NCI-H345 (cell line): ENCODE measurements at places on chromosomes 11 and 22.

- no peak for DNase-seq
Measured at GRCh38 chr11:134230339-134230738, 5.9 kb downstream of the VPS26B start.

GRCh38 chr11:93155738-93156137, 42.1 kb downstream of the SLC36A4 start:
- DNase-seq, result no peak

DNA sequence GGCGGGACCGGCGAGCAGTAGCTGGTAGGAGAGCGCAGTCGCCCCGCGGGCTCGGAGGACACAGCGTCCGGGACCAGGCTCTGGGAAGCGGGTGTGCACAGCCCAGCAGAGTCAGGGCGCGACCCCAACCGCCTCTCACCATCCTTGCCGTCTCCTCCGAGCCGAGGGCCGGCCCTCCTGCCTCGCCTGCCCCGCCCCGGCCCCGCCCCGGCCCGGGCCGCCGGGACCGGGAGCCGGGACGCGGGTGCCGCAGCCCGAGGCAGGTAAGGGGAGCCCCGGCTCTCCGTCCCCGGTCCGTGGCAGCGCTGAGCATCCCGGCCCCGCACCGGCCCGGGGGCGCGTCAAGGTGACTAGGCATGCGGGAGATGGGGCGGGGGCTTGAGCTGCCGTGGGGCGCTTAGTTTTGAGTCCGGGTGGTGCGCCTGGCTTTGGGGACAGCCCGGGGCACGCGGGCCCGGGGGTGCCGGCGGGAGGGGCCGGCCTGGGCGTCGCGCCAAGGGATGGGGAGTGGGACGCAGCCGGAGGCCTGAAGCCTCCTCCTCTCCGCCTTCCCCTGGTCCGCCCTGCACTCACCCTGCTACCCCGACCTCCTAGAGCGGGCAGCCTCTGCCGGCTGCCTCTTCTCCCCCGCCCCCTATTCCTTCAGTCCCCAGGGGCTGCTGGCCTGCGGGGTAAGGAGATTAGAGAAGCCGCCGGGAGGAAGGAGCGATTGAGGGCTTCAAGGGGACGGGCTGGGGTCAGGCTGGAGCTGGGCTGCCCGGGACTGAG, at the start of gene ABCG4:
ABCG4 (plus strand) TSS at position 35 of the 768 bp plus-strand sequence. CDS start 914 bp downstream, outside the sequence.
- peak; percentile 25 for DNase-seq

DNA sequence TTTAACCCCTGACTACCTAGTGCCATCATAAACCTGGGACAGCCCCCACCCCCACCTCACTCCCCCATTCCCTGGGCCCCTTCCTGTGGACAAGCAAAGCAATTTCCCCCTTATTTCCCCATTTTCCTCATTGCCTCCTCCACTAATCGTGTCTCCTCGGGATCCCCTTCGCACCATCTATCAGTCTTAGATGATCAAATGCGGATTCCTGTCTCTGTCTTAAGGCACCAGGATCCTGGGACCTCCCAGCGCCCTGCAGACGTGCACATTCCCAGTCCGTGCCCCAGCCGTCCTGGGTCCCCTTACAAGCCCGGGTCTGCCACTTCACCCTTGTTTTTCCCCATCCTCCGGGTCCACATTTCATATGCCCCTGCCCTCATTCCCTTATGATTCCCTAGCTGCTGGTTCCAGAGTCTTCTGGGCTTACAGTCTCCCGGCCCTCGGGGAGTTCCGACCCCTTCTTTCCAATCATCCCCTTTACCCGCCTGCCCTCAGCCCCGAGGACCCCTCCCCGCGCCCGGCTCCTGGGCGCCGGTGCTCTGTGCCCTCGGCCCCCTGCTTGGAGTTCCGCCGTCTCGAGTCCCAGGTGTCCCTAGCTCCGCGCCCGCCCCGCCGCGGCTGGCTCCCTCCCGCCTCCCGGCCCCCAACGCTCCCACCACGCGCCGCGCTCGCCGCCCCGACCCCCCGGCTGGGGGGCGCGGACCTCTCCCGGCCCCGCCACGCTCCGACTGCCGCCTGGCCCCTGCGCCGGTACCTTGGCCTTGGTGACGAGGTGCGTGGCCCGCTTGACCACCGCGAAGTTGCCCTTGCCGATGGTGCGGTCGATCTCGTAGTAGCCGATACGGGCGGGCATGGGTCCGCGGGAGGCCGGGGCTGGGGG, 599 bp downstream of the SIK3 start:
- DNase-seq, result peak; percentile 21

GRCh38 chr11:118434553-118435289, 1.6 kb upstream of the KMT2A start:
- DNase-seq, result peak; percentile 54

- no peak for DNase-seq
Measured at GRCh38 chr11:116030697-116031331, 526.6 kb upstream of the CADM1 start.

- no peak for DNase-seq
Measured at GRCh38 chr11:118612378-118612777, 5.0 kb downstream of the PHLDB1 start.

- no peak for DNase-seq
Measured at GRCh38 chr11:81987829-81988472, 745.7 kb downstream of the FAM181B start.

DNA sequence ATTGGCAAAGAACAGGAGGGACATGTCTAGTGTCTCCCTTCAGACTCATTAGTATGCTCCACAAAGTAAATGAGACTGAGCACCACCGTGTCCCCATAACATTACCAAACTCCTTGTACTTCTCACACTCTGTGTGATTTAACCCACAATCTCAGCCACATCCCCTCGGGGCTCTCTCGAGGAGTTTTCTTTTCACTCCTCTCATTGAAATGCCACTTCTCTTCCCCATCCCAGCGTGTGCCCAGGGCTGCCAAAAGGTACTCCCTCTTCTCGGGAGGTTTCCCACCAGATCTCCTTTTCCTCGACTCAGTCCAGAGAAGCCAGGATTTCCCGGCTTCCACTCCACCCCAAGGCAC, 1.1 kb downstream of the RBFOX2 start:
- DNase-seq, result peak; percentile 14

DNA sequence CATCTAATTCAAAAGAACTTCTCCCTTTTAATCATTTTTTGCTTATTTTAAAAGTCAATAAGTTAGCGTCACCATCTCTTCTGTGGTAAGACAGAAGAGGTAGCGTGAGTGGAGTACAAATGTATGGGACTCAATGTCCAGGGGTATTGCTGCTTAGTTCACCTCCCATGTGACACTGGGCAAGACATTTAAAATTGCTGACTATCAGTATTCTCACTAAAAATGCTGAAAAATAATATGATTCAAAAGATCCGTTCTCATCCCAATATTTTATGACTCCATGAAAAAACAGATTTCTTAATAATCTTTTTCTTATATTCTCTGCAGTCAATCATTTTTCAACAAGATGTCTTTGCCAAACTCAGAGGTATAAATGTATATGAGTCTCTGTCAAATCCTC, 68.1 kb upstream of the LRRC4C start:
- no peak for DNase-seq

DNA sequence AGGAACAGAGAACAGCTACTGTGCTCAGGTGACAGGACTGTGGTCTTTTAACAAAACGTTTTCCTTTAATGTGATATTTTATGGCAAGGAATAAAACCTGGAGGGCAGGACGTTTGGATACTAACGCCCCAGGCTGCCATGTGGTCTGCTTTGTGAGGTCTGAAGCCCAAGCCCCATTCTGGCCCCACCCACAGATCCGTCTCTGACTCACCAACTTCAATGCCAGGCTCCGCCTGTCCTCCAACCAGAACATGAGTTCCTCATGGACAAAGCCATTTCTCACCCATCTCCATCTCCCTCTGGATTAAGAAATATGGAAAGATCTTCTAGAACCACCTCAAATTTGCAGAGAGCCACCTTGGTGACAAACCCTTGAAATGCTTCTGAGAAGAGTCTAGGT, 148.8 kb downstream of the CRYBB2 start:
- DNase-seq, result no peak

- DNase-seq, result no peak
Measured at GRCh38 chr11:35676611-35676965, 14.0 kb downstream of the TRIM44 start.

DNA sequence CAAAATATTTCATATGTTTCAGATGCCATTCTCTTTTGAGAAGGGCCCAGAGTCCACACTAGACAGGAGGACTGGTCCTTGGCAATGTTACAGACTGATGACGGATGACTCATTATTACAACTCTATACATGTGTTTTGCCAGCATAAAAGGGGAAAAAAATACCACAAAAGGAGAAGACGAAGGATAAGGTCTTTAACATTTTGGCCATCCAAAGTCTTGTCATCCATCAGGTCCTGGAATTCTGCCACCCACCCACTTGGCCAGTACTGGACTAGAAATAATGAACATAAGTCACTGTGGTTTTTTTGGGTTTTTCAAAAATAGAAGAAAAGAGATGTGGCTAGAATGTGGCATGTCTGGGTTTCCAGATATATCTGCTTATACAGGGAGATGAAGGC, 57.7 kb upstream of the BDNF start:
- no peak for DNase-seq
